ENCODE measurements at places on chromosomes 5 and 9. TPM values are rescaled to one million over a fixed set of nuclear protein-coding genes. Genes with fewer than 3 reads are reported as not detected.
A peak's percentile ranks its signal among the peaks of the same experiment; 100 is the strongest.

DNA sequence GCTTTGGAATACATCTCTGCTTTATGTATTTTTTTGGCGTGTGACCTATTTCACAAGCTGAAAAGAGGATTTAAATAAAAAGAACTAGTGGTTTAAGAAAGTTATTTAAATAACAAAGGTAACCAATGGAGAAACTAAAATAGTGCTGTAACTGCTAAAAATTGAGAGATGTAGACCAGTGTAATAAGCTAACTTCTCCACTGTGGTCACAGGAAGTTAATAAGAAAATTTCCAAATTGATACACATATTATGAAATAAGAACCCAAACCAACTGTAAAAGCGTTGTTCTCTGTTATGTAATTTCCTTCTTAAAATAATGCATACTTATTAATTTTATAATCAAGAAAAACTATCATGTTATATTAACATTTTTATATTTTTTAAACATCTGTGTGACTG, 29.1 kb upstream of the ZFAND5 start:
- no peak for DNase-seq

- no peak for DNase-seq
Measured at GRCh38 chr9:78295731-78296130, 1.2 kb upstream of the PSAT1 start.

Gene ZNF474
- total RNA-seq, result 0.92 TPM

DNA sequence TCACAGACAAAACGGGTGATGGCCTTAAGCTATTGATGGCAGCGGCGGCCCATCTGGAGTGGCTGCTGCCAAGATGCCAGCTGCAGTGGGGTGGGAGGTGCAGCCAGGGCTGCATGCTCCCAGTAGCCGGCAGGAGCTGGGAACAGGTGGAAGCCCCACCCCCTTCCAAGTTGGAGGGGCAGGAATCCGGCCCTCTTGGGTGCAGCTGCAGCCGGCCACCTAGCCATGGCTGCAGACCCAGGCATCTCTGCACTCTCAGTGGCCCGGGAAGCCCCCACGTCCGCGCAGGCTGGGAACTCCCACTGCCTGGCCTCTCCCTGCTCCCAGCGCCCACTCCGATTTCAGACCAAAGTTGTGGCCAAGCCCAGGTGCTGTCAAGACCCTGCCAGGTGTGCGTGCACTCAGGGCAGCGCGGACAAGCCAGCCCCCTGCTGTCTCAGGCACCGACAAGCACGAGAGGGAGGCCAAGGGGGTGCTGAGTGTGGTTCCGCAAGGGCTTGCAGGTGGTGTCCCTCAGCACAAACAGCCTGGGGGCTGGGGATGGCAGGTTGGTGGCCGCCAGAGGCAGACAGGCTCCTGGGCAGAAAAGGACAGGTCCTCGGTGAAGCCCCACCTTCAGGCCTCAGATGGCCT, 115.1 kb upstream of the TSLP start:
- no peak for DNase-seq

Gene FAM221B
- total RNA-seq, result not detected

Gene LHX3
- total RNA-seq, result not detected

DNA sequence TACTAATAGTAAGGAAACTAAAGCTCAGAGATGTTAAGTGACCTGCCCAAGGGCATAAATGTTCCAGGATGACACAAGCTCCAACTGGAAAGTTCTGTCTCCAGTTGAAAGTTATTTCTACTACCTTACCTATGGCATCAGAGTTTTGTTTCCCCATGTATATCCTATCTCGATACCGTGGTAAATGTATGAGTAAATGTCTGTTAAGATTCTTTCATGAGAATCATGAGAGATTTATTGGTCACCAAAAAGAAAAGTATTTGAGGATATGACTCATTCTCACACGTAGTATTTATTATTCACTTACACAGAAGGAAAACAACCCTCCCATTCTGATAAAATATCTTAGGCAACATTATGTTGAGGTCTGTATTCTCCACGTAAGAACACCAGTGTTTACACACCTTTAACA, 11.1 kb upstream of the SHOC1 start:
- DNase-seq, result peak; percentile 29

GRCh38 chr9:98046180-98046543, 10.4 kb upstream of the NANS start:
- DNase-seq, result no peak

Gene RPL37
- total RNA-seq, result 312 TPM

DNA sequence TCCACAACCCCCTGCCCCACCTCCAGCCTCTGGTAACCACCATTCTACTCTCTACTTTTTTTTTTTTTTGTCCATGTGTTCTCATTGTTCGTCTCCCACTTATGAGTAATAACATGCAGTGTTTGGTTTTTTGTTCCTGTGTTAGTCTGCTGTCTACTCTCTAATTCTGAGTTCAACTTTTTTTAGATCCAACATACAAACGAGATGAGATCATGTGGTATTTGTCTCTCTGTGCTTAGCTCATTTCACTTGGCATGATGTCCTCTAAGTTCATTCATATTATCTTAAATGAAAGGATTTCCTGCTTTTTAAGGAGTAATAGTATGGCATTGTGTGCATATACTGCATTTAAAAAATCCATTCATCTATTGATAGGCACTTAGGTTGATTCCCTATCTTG, 130.9 kb downstream of the NMUR2 start:
- DNase-seq, result no peak

GRCh38 chr9:83313781-83314180, 224.4 kb downstream of the FRMD3 start:
- no peak for DNase-seq

Gene SOHLH1
- not detected for total RNA-seq

Gene ANKRD34B
- 0.06 TPM for total RNA-seq

DNA sequence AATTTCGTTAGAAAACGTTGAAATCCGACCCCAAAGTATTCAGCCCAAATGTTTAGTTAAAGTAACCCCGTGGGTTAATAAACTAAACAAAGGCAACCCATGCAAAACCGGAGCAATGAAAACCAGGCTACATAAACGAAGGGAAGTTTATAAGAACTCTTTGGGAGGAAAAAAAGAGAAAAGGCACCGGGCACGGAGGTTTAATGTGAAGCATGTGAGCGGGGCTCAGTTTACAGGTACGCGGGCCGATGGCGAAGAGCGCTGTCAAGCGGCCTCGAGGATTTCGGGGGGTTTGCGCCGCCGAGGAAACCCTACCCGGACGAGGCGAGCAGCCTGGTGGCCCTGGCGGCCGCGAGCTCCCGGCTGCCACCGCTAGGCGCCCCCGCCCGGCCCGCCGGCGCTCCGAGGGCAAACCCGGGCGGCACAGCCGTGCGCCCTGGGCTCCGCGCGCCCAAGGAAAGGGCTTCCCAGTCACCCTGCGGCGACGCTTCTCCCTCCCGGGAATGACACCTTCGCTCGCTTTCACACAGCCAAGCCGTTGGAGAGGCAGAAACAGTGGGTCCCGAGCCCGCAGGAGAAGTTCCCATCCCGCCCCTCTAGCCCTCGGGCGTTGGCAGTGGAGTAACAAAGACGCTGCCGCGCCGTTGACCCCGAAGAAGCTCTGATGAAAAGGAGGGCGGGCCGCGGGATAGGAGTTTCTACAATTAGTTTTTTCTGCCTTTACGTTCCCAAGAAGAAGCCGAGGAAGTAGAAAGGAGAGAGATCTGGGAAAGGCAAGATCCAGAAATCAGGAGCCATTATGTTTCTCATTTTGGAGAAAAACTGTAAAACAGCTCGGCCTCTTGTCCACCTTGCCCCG, 126.0 kb downstream of the TMEM174 start:
- DNase-seq, result peak; percentile 66

- no peak for DNase-seq
Measured at GRCh38 chr5:111615054-111615453, 102.7 kb upstream of the STARD4 start.
